Mesothelial cell of epicardium (in vitro differentiated cells): ENCODE measurements at places on chromosomes 5 and 9.

DNA sequence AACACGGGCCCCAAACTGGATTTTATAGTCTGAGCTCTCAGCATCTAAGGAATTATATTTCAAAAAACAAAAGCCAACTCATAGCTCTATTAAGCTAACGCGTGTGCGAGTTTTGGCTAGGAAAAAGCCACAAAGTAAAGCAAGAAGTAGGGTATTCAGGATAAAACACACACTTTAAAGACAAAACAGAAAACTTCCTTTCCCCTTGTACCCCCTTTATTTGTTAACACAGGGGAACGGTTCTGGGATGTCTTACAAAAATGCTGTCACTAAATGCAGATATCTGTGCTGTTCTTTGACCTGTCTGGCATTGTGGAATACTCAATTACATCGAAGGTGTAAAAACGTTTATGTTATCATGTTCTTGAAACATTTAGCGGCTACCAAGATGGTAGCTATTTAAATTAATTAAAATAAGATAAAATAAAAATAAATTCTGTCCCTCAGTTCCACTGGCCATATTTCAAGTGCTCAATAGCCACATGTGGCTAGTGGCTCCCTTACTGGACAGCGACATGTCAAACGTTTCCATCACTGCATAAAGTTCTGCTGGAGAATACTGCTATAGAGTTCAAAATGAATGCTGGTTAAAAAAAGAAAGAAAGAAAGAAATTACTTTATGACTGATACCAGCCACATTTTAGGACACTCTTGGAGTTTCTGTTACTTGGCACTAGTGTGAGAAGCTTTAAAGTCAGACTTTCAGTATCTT is 7.2 kb upstream of the MEF2C start:
- H3K4me1 ChIP-seq, result peaks cover 18% of the 10 kb centered on the region
- H3K36me3 ChIP-seq, result no peaks in the 10 kb centered on the region
- H3K4me3 ChIP-seq, result peak overlapping the region; percentile 81
- no peak for DNase-seq

DNA sequence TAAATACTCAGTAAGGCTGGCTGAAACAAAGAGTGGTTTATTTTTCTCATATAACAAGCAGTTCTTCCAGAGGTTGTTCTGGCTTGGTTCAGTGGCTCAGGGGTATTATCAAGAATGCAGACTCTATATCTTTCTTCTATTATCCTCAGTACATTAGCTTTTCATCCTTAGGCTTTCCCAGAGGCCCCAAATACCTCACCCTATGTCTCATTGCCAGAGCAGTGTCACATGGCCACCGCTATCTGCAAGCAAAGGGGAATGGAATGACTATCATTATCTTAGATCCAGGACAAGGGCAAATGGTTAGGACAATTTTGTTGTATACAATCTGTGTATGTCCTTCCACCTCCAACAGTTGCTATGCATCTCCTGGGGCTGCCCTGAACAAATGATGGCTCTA is 69.0 kb upstream of the SNX2 start:
- no peak for DNase-seq
- H3K27me3 ChIP-seq, result no peaks in the 10 kb centered on the region
- peak overlapping the region; percentile 47 for H3K27ac ChIP-seq
- H3K4me3 ChIP-seq, result no peak overlapping the region

GRCh38 chr9:35690614-35691333 is 1.0 kb upstream of the TPM2 start:
- H3K4me3 ChIP-seq, result peak overlapping the region; percentile 88
- peaks cover 38% of the 10 kb centered on the region for H3K4me1 ChIP-seq
- H3K36me3 ChIP-seq, result peaks cover 8% of the 10 kb centered on the region
- H3K27me3 ChIP-seq, result no peaks in the 10 kb centered on the region
- peak overlapping the region; percentile 95 for H3K27ac ChIP-seq

- H3K4me3 ChIP-seq, result no peak overlapping the region
- H3K36me3 ChIP-seq, result peaks cover 3% of the 10 kb centered on the region
- no peaks in the 10 kb centered on the region for H3K4me1 ChIP-seq
- H3K27me3 ChIP-seq, result no peaks in the 10 kb centered on the region
- no peak for DNase-seq
These were observed 32.0 kb upstream of the HAPLN1 start for GRCh38 chr5:83752700-83753099.

- H3K4me1 ChIP-seq, result peaks cover 32% of the 10 kb centered on the region
- H3K27ac ChIP-seq, result no peak overlapping the region
- H3K4me3 ChIP-seq, result no peak overlapping the region
- H3K27me3 ChIP-seq, result no peaks in the 10 kb centered on the region
- peaks cover 3% of the 10 kb centered on the region for H3K36me3 ChIP-seq
These were observed 26.2 kb upstream of the APC start for GRCh38 chr5:112711436-112711835.

DNA sequence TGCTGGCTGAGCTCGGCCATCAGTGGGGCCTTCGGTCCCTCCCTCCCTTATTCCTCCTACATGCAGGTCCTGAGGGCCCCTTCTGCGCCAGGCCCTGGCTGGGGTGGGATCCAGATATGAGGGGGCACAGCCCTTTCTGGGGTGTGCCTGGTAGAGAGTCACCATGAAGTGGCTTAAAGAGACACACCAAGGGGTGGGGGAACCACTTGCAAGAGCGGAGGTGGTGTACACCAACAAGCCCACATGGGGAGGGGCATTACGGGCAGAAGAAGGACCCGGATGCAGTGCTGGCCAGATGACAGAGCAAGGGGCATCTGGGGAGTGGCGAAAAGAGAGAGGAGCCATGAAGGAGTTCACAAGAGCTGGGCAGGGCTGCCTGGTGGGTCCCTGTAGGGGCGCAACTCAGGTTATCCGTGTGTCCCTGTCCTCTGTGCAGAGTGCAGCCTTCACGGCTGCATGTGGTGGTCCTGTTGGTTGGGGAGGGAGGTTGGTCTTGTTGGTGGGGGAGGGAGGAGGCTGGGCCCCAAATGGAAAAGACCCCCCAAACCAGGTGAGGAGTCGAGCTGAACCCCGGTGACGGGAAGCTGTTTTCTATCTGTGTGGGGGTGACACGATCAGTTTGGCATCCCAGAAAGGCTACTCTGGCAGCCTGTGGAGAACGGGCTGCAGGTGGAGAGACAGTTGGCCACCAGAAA is 158.1 kb downstream of the DAB2IP start:
- peaks cover 1% of the 10 kb centered on the region for H3K36me3 ChIP-seq
- H3K4me3 ChIP-seq, result no peak overlapping the region
- no peaks in the 10 kb centered on the region for H3K27me3 ChIP-seq
- no peak overlapping the region for H3K27ac ChIP-seq

DNA sequence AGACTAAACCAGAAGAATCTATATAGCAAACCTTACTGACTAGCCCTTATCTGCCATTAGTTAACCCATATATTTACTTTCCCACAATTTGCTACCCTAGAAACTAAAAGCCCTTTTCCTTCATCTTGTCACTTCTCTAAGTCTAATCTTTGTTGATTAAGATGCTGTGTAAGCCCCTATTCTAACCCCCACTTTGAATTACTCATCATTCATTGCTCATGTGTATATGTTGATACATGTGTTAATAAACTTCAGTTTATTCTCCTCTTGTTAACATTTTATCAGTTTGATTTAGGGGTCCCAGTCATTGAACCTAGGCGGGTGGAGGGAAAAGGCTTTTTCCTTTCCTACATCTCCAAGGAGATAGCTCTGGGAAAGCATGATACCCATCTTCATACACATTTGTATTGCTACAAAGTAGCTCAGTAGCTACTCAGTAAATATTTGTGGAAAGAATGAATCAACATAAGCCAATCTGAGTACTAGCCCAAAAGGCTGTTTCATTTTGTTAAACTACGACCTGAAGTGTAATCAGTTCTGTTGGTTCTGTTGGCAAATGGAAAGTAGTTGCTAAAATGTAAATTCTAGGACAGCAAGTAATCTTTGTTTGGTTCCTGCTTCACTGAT is 35.1 kb upstream of the NDFIP1 start:
- H3K27ac ChIP-seq, result no peak overlapping the region
- no peaks in the 10 kb centered on the region for H3K4me1 ChIP-seq
- no peak overlapping the region for H3K4me3 ChIP-seq
- H3K27me3 ChIP-seq, result no peaks in the 10 kb centered on the region

GRCh38 chr9:35840881-35841644 is 12.0 kb downstream of the TMEM8B start:
- no peaks in the 10 kb centered on the region for H3K27me3 ChIP-seq
- DNase-seq, result no peak
- no peak overlapping the region for H3K4me3 ChIP-seq
- peaks cover 16% of the 10 kb centered on the region for H3K4me1 ChIP-seq

- no peak overlapping the region for H3K27ac ChIP-seq
- peaks cover 4% of the 10 kb centered on the region for H3K36me3 ChIP-seq
- peaks cover 5% of the 10 kb centered on the region for H3K4me1 ChIP-seq
- H3K27me3 ChIP-seq, result no peaks in the 10 kb centered on the region
- H3K4me3 ChIP-seq, result no peak overlapping the region
These were observed 56.9 kb upstream of the SARDH start for GRCh38 chr9:133795049-133795448.

- peaks cover 29% of the 10 kb centered on the region for H3K4me1 ChIP-seq
- no peak for DNase-seq
- no peak overlapping the region for H3K4me3 ChIP-seq
- H3K27me3 ChIP-seq, result no peaks in the 10 kb centered on the region
These were observed 284.8 kb upstream of the GRAMD2B start for GRCh38 chr5:126138281-126138931.

- DNase-seq, result peak; percentile 86
- peak within 1 kb of the TSS; percentile 99 for H3K27ac ChIP-seq
- H3K4me3 ChIP-seq, result peak within 1 kb of the TSS; percentile 94
- peaks cover 8% of the 10 kb centered on the region for H3K36me3 ChIP-seq
These were observed at the start of gene FAM53C for GRCh38 chr5:138337685-138338410. TSS of gene FAM53C (plus strand) at chr5:138338266. CDS start at chr5:138341336, 3,070 bp downstream.

DNA sequence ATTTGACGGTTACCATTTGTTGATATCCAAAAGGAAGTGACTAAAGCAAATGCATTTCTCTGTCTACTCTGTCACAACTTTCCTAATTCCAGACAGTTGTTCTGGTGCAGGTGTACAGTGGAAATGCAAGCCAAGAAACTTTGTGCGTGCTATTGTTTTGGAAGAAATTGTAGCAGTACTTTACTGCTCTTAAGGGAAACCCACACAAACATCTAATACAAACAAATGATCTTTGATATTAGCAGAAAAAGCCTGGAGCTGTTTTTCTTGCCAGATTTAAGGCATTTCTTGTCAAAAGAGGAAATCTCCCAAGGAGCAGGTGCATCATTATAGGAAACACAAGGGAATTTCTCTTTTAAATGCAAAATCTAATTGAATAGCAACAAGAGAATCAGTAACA is 2.0 kb downstream of the SNCAIP start:
- peak overlapping the region; percentile 97 for H3K27ac ChIP-seq
- H3K4me1 ChIP-seq, result peaks cover 67% of the 10 kb centered on the region
- peak overlapping the region; percentile 96 for H3K4me3 ChIP-seq
- no peaks in the 10 kb centered on the region for H3K27me3 ChIP-seq
- peaks cover 14% of the 10 kb centered on the region for H3K36me3 ChIP-seq
- no peak for DNase-seq

GRCh38 chr5:177389241-177390169 is 5.3 kb downstream of the SLC34A1 start:
- no peaks in the 10 kb centered on the region for H3K36me3 ChIP-seq
- H3K27ac ChIP-seq, result peak overlapping the region; percentile 84
- H3K4me1 ChIP-seq, result peaks cover 13% of the 10 kb centered on the region
- no peaks in the 10 kb centered on the region for H3K27me3 ChIP-seq

DNA sequence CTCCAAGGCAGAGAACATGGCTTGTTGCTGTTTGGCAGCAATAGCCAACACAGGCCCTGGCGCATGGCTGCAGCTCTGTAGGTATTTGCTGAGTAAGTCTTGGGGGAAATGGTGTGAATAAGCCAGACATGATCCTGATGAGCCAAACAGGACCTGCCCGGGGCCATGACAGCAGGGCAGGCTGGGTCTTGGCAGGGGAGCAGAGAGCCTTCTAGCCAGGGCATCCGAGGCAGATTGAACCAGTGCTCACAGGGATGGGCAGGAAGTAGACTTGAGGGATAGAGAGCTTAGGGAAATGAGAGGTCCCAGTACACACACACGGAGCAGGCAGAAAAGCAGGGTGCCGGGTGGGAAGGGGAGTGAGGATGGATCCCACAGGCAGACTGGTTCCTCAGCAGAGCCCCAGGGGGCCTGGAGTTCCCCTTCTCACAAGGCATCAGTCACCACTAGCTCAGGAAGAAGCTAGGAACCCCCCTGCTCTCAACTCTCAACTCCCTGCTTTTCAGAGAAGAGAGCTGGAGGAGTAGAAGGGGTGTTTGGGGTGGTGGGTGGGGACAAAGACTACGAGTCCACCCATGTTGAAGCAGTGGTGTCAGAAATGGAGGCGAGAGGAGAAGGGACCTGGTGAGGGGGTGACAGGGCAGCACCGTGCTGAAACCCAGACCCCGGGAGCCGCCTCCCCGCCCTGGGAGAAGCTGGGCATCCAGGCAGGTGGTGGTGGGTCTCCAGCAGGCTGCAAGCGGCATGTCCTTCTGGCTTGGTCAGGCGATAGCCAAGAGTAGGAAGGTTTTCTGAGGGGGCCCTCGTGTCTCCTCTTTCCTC is 111.1 kb downstream of the RGS3 start:
- peaks cover 3% of the 10 kb centered on the region for H3K36me3 ChIP-seq
- DNase-seq, result no peak
- H3K4me1 ChIP-seq, result peaks cover 4% of the 10 kb centered on the region

DNA sequence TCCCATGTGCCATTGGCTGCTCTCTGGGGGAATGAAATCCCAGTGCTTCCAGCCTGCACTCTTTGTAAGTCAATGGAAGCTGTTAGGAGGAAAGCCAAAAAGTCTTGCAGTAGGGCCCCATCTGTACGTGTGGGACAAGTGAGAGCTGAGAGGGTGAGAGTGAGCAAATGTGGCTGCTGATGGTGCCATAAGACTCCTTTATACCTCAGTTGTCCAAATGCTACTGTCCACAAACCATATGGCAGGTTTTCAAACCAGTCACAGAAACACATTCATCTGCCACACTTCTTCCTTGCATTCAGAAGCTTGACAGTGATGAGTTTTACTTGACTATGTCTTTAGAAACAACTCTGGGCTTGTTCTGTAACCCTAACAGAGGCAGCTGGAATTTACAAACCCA is 543.8 kb downstream of the CSNK1G3 start:
- no peak for DNase-seq
- H3K4me1 ChIP-seq, result peaks cover 70% of the 10 kb centered on the region
- no peak overlapping the region for H3K27ac ChIP-seq

- no peak overlapping the region for H3K4me3 ChIP-seq
- H3K27me3 ChIP-seq, result peaks cover 1% of the 10 kb centered on the region
- DNase-seq, result no peak
These were observed 793.0 kb upstream of the GRAMD2B start for GRCh38 chr5:125630237-125630636.

DNA sequence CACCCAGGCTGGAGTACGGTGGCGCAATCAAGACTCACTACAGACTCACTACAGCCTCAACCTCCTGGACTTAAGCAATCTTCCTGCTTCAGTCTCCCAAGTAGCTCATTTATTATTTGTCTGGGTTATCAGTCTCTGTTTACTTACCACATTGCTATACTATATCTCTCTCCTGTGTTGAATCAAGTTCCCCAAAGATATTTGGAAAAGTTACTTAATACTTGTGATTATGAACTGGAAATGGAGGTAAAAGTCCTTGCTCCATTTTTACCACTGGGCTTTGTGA is 55.6 kb downstream of the ANGPTL2 start:
- DNase-seq, result no peak
- H3K27ac ChIP-seq, result no peak overlapping the region

- no peak overlapping the region for H3K4me3 ChIP-seq
- H3K27ac ChIP-seq, result no peak overlapping the region
- H3K36me3 ChIP-seq, result no peaks in the 10 kb centered on the region
These were observed 194.7 kb upstream of the FREM1 start for GRCh38 chr9:15104826-15105420.

GRCh38 chr5:14281746-14282181 is 138.6 kb downstream of the TRIO start:
- H3K36me3 ChIP-seq, result peaks cover 16% of the 10 kb centered on the region
- H3K4me1 ChIP-seq, result peaks cover 16% of the 10 kb centered on the region
- no peak overlapping the region for H3K27ac ChIP-seq

- H3K4me3 ChIP-seq, result no peak overlapping the region
- no peaks in the 10 kb centered on the region for H3K36me3 ChIP-seq
- H3K4me1 ChIP-seq, result peaks cover 19% of the 10 kb centered on the region
- no peaks in the 10 kb centered on the region for H3K27me3 ChIP-seq
- no peak for DNase-seq
These were observed 648.3 kb upstream of the ZNF608 start for GRCh38 chr5:125394661-125395280.
